Upper lobe of left lung (tissue), 6 donors: ENCODE measurements at places on chromosomes 3 and 15. TPM values are rescaled to one million over a fixed set of nuclear protein-coding genes. Genes with fewer than 3 reads are reported as not detected.

The IQCH gene
- total RNA-seq, result 10.5 TPM

The TMEM40 gene
- total RNA-seq, result 1.0 TPM

The CBLB gene
- 32.4 TPM for total RNA-seq

The CCR8 gene
- total RNA-seq, result not detected

The ADAMTS7 gene
- 2.9 TPM for total RNA-seq

The SACM1L gene
- total RNA-seq, result 69.1 TPM

The GABRR3 gene
- not detected for total RNA-seq

The ACKR2 gene
- total RNA-seq, result 2.2 TPM

The SST gene
- not detected for total RNA-seq

The HESX1 gene
- total RNA-seq, result 0.74 TPM

The MYLK gene
- 125 TPM for total RNA-seq

DNA sequence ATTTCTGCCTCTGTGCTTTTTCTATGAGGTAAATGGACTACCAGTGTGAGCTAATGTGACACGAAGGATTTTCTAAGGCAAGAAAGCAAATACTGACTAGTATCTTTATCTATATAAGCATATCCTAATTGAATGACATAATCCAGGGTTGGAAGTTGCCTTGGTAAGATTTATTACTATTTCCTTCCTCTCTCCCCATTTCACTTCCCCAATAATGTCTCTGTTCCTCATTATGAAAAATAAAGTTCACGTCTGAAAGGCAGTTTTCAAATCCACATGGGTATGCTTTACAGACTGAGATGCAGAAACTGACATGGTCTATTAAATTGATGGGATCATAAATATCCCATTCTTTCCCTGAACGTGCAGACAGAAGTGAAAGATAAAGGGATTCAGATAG is 86.0 kb downstream of the DTWD1 start:
- no peak for DNase-seq
- no peaks in the 10 kb centered on the region for H3K4me1 ChIP-seq
- no peaks in the 10 kb centered on the region for H3K36me3 ChIP-seq

- H3K4me1 ChIP-seq, result peaks cover 32% of the 10 kb centered on the region
- DNase-seq, result no peak
- peak overlapping the region; percentile 90 for H3K4me3 ChIP-seq
- H3K36me3 ChIP-seq, result no peaks in the 10 kb centered on the region
- H3K27ac ChIP-seq, result peak overlapping the region; percentile 93
Observed at GRCh38 chr3:48716508-48716981, 476 bp downstream of the IP6K2 start.

GRCh38 chr15:78055919-78056713 is 21.4 kb downstream of the TBC1D2B start:
- no peaks in the 10 kb centered on the region for H3K27me3 ChIP-seq
- DNase-seq, result no peak
- no peaks in the 10 kb centered on the region for H3K36me3 ChIP-seq
- H3K27ac ChIP-seq, result peak overlapping the region; percentile 79

DNA sequence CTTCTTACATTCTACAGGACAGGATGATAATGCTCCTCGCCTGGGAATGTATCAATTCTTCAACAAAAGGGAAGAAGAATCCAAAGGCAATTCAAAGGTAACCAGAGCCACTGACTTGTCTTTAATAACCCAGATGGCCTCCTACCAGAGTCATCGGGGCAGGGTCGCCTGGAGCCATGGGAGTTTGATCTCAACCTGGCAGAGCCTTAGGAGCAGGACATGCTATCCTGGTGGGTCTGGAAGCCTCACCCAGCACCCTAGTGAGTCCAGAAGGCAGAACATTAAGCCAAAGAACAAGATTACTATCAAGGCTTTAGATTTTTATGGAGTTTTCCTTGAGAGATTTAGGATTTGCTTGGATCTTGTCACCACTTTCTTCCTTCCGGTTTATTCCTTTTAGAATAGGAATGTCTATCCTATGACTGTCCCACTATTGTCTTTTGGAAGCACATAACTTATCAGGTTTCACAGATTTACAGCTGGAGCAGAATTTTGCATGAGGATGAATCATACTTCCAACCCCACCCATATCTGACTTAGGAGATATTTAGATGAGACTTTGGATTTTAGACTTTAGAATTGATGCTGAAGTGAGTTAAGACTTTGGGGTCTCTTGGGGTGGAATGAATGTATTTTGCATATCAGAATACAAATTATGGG is 330.3 kb upstream of the GOLIM4 start:
- no peaks in the 10 kb centered on the region for H3K36me3 ChIP-seq
- DNase-seq, result no peak
- no peak overlapping the region for H3K4me3 ChIP-seq
- no peak overlapping the region for H3K27ac ChIP-seq

GRCh38 chr3:41190509-41191284 is 8.6 kb upstream of the CTNNB1 start:
- no peaks in the 10 kb centered on the region for H3K4me1 ChIP-seq
- no peak overlapping the region for H3K27ac ChIP-seq
- H3K27me3 ChIP-seq, result no peaks in the 10 kb centered on the region

DNA sequence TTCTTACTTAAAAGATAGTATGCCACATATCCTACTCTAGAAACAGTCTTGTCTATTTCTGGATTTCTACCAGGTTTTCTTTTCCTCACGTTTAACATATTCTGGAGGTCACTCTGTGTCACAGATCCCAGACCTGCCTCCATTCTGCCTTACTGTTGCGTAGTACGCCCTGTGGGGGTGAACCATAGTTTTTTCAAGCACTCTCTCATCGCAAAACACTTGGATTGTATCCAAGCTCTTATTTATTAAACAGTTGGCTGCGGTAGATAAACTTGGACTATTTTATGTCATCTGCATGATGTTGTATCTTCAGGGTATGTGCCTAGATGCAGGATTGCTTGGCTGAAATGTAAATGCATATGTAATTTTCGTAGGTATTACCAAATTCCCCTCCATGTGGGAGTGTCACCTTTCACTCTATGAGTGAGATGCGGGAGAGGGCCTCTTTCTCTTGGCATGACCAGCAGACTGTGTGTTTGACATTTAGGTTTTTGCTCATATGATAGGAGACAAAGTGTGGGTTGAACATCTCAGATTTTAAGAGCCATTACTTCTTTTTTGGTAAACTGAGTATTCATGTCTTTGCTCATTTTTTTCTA is 55.8 kb downstream of the ABTB1 start:
- no peak overlapping the region for H3K27ac ChIP-seq
- no peak for DNase-seq
- no peak overlapping the region for H3K4me3 ChIP-seq
- H3K4me1 ChIP-seq, result peaks cover 12% of the 10 kb centered on the region
- no peaks in the 10 kb centered on the region for H3K36me3 ChIP-seq
- H3K27me3 ChIP-seq, result no peaks in the 10 kb centered on the region

DNA sequence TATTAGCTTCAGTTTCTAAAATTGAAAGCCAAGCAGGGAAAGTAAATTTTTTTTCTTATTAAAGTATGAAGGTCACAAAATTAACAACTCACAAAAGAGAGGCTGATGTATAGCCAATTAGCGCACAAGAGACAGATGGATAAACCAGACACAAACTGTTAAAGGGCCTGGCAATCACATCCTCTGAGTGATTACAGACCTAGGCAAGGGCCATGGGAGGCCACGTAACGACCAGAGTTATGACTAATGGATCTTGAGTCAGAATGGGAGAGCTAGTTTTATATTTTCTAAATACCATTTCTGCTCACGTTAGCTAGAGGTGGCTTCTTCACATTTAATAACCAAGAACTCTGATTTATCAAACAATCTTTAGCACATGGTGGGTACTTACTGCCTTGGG is 17.8 kb upstream of the SCAMP5 start:
- H3K36me3 ChIP-seq, result no peaks in the 10 kb centered on the region
- H3K4me3 ChIP-seq, result no peak overlapping the region
- no peaks in the 10 kb centered on the region for H3K27me3 ChIP-seq
- H3K27ac ChIP-seq, result no peak overlapping the region
- no peak for DNase-seq

GRCh38 chr3:194277104-194277785 is 73.9 kb downstream of the CPN2 start:
- DNase-seq, result peak; percentile 74
- no peaks in the 10 kb centered on the region for H3K27me3 ChIP-seq
- no peak overlapping the region for H3K4me3 ChIP-seq
- no peak overlapping the region for H3K27ac ChIP-seq

- DNase-seq, result no peak
- H3K36me3 ChIP-seq, result no peaks in the 10 kb centered on the region
- H3K4me1 ChIP-seq, result no peaks in the 10 kb centered on the region
- no peak overlapping the region for H3K27ac ChIP-seq
- no peaks in the 10 kb centered on the region for H3K27me3 ChIP-seq
Observed at GRCh38 chr3:13066236-13066635, 7.0 kb downstream of the IQSEC1 start.

DNA sequence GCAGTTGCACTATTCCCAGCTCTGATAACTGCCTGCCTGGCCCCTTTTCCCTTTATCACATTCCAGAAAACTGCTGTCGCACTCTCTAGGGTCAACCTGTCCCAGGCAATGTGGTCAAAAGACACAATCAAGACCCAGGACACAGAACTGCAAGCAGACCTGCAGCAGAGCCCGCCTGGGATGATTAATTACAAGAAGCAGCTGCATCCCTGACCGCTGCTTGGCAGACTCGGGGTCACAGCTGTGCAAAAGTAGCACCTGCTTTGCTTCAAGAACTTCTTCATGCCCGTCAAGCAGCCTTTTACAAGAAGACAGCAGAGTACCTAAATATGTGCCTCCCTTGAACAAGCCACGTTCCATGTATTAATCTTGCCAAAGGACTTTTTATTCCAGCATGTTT is 120.0 kb upstream of the ST8SIA2 start:
- H3K4me3 ChIP-seq, result no peak overlapping the region
- H3K27me3 ChIP-seq, result no peaks in the 10 kb centered on the region
- no peaks in the 10 kb centered on the region for H3K4me1 ChIP-seq
- no peak for DNase-seq
- H3K27ac ChIP-seq, result no peak overlapping the region

DNA sequence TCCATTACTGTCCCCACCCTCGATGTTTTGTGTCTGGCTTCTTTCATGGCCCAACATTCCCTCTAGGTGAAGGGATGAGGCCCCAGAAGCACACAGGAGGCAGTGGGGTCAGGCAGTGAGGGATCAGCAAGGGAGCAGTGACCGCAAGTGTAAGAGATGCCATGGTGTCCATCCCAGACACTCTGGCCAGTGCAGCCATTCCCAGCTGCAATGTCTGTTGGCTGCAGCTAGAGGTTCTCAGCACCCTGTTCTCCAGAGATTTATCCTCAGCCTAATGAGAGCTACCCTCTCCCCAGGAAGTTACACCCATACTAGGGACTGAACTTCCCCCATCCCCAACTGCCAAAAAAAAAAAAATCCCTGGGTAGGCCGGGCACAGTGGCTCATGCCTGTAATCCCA is 40.2 kb downstream of the TRANK1 start:
- no peak overlapping the region for H3K27ac ChIP-seq
- no peak overlapping the region for H3K4me3 ChIP-seq
- H3K4me1 ChIP-seq, result peaks cover 27% of the 10 kb centered on the region
- no peaks in the 10 kb centered on the region for H3K27me3 ChIP-seq
- no peak for DNase-seq
- H3K36me3 ChIP-seq, result peaks cover 9% of the 10 kb centered on the region

- no peak overlapping the region for H3K4me3 ChIP-seq
- no peak overlapping the region for H3K27ac ChIP-seq
- no peak for DNase-seq
- H3K27me3 ChIP-seq, result no peaks in the 10 kb centered on the region
- peaks cover 22% of the 10 kb centered on the region for H3K4me1 ChIP-seq
Observed at GRCh38 chr3:157493627-157494550, 9.3 kb downstream of the VEPH1 start.

DNA sequence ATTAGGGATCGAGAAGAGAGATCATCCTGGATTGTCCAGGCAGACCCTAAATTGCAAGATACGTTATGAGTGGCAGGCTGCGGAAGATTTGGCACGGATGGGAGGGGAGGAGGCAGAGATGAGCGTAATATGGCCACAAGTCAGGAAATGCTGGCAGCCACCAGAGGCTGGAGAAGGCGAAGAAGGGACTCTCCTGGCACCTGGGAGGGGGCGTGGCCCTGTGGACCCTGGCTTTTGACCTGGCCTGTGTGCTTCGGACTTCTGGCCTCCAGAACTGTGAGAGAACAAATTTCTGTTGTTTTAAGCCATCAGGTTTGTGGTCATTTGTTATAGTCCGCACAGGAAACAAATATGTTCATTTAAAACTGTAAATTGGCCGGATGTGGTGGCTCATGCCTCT is 31.9 kb upstream of the IGF1R start:
- no peaks in the 10 kb centered on the region for H3K4me1 ChIP-seq
- DNase-seq, result no peak
- no peak overlapping the region for H3K27ac ChIP-seq

- H3K36me3 ChIP-seq, result no peaks in the 10 kb centered on the region
- H3K4me1 ChIP-seq, result no peaks in the 10 kb centered on the region
- no peak overlapping the region for H3K27ac ChIP-seq
- H3K4me3 ChIP-seq, result no peak overlapping the region
- no peaks in the 10 kb centered on the region for H3K27me3 ChIP-seq
Observed at GRCh38 chr15:50280271-50280670, 14.7 kb upstream of the HDC start.

- H3K36me3 ChIP-seq, result no peaks in the 10 kb centered on the region
- no peak overlapping the region for H3K4me3 ChIP-seq
- DNase-seq, result peak; percentile 20
- peak overlapping the region; percentile 95 for H3K27ac ChIP-seq
Observed at GRCh38 chr3:129622933-129623332, 16.5 kb upstream of the PLXND1 start.

GRCh38 chr15:100772478-100772877 is 107.2 kb upstream of the ALDH1A3 start:
- H3K27me3 ChIP-seq, result no peaks in the 10 kb centered on the region
- no peaks in the 10 kb centered on the region for H3K4me1 ChIP-seq
- no peak overlapping the region for H3K4me3 ChIP-seq
- no peak overlapping the region for H3K27ac ChIP-seq
- no peak for DNase-seq
- H3K36me3 ChIP-seq, result no peaks in the 10 kb centered on the region

- no peak overlapping the region for H3K4me3 ChIP-seq
- H3K36me3 ChIP-seq, result no peaks in the 10 kb centered on the region
- peaks cover 62% of the 10 kb centered on the region for H3K4me1 ChIP-seq
- DNase-seq, result no peak
Observed at GRCh38 chr15:90049666-90050604, 48.8 kb downstream of the ZNF710 start.

- H3K4me1 ChIP-seq, result no peaks in the 10 kb centered on the region
- no peaks in the 10 kb centered on the region for H3K36me3 ChIP-seq
- H3K4me3 ChIP-seq, result no peak overlapping the region
- no peak overlapping the region for H3K27ac ChIP-seq
- DNase-seq, result no peak
- H3K27me3 ChIP-seq, result no peaks in the 10 kb centered on the region
Observed at GRCh38 chr3:147937341-147937740, 528.2 kb downstream of the ZIC1 start.
